Dermis blood vessel endothelial cell (primary cell): ENCODE measurements at places on chromosomes 5 and 9. TPM values are rescaled to one million over a fixed set of nuclear protein-coding genes. Genes with fewer than 3 reads are reported as not detected.

DNA sequence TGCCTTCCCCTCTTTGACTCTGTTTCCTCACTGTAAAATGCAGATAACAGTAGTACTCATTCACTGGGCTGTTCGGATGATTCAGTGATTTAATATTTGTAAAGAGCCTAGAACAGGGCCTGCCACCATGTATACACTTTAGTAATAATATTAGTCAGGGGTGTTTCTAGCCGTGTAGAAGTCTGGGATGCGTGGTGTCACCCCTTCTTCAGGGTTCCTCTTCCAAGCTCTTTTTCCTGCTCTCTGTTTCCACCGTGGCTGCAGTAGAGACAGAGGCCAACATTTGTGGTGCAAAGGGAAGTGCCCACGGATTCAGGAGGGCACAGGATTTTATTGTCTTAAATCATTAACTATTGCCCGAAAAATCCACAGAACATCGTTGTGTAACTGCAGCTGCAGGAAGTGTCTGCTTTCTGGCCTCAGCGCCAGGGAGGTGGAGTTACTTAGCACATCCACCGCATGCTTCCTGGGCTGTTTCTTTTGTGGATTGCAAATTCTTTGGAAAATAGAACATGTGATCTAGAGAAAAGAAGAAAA, 61.7 kb downstream of the TRIO start:
- peak; percentile 95 for DNase-seq

DNA sequence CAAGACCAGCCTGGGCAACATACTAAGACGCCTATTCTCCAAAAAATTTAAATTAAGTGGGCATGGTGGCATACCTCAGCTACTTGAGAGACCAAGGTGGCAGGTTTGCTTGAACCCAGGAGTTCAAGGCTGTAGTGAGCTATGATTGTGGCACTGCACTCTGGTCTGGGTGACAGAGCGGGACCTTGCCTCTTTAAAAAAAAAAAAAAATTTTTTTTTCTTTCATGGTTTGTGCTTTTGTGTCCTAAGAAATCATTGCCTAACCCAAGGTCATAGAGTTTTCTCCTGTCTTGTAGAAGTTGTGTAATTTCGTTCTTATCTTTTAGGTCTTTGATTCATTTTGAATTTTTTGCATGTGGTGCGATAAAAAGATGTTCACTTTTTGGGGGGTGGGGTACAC, 12.3 kb downstream of the GPBP1 start:
- DNase-seq = no peak

DNA sequence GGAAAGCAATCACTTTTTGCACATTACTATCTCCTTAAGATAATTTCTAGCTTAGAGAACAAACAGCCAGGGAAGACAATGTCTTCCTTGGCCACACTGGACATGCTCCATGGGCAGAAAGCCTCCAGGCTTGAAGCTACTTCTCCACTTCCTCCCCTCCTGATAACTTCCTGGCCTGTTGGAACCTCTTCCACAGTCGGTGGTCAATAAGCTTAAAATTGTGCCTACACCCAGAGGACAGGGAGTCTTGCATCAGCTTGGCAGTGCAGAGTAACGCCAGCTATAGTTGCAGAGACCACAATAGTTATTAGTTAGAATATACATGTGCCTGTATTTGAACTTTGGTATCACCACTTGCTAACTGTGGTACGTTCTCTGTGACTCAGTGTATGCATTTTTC, 58.1 kb upstream of the ABCA1 start:
- no peak for DNase-seq

- no peak for DNase-seq
These were observed 74.2 kb downstream of the WWC1 start for GRCh38 chr5:168365581-168366081.

DNA sequence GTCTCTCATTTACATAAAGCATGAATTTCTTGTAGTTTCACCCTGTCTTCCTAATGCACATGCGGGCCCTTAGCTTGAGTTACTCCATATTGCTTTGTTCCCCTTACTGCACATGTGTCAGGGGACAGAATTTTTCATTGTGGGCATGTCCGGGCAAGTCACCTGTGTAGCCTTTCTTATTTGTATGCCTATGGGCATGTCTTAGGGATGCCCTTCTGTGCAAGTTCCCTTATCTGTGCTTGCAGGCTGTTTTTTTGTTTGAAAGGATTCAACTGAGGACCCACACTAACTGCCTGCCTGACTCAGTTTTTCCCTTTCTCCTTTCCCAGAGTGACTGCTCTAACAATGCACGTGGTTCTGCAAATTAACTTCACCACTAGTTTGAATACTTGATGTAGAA, 161.7 kb downstream of the YTHDC2 start:
- no peak for DNase-seq

GRCh38 chr9:4997631-4998030, 12.6 kb downstream of the JAK2 start:
- no peak for DNase-seq

Gene ADAMTSL2
- total RNA-seq = under 0.01 and 0.17 TPM in 2 replicates

Gene PCDHGA11
- 6.8 and 10.6 TPM in 2 replicates for total RNA-seq

- peak; percentile 50 for DNase-seq
These were observed 367.1 kb upstream of the RIOK2 start for GRCh38 chr5:97550164-97550563.

DNA sequence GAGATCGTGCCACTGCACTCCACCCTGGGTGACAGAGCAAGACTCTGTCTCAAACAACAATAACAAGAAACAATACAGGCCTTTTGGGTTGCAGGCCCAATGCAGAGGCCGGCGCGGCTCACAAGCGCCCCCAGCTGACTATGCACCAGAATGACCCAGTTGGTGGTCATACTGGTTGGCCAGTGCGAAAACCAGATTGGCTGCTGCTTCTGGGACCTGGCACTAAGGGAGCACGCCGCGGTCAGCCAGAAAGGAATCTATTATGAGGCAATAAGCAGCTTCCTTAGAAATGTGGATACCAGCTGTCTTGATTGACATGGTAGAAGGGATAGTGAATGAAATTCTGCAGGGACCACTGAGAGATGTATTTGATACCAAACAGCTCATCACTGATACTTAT, 35.0 kb downstream of the RANBP17 start:
- DNase-seq = peak; percentile 56

- no peak for DNase-seq
These were observed 4.7 kb upstream of the COL27A1 start for GRCh38 chr9:114150608-114151007.

DNA sequence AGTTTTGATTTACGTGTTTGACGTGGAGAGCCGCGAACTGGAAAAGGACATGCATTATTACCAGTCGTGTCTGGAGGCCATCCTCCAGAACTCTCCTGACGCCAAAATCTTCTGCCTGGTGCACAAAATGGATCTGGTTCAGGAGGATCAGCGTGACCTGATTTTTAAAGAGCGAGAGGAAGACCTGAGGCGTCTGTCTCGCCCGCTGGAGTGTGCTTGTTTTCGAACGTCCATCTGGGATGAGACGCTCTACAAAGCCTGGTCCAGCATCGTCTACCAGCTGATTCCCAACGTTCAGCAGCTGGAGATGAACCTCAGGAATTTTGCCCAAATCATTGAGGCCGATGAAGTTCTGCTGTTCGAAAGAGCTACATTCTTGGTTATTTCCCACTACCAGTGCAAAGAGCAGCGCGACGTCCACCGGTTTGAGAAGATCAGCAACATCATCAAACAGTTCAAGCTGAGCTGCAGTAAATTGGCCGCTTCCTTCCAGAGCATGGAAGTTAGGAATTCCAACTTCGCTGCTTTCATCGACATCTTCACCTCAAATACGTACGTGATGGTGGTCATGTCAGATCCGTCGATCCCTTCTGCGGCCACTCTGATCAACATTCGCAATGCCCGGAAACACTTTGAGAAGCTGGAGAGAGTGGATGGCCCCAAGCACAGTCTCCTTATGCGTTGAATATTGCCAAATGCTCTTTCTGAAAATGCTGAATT, 850 bp downstream of the RRAGA start:
- peak; percentile 54 for DNase-seq

DNA sequence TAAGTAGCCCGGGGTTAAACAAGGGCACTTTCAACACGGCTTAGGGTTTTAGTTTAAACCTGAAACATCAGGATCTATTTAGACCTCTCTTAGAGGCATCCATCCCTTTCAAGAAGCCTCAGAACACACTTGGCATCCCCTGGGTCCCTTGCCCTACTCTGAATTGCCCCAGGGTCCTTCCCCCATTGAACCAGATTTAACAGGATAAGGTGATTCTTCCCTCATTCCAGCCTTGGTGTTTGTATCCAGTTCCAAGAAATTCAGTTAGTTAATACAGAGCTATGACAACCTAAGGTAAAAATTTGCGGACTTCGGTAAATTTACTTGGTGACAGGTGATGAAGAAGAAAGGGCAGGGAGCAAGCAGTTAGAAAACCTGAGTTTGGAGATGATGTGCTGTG, 35.8 kb upstream of the GLIS3 start:
- DNase-seq = no peak

Gene HAVCR2
- total RNA-seq = under 0.01 and 0.09 TPM in 2 replicates

DNA sequence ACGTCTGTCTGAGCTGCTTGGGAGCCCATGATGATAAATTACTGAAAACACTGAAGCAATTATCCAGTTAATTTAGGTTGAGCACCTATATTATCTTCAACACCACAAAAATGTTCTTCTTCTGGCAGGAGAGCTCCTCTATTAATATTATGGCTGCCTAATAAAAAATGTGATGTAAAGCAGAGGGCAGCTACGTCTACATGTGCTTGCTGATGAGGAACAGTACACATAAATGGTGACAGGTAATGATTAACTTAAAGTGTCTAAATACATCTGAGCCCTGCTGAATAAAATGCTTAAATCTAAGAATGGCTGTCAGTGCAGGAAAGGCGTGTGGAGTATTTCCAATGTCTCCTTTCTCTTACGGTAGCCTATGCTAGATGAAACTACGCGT, 131.3 kb upstream of the NR3C1 start:
- no peak for DNase-seq

DNA sequence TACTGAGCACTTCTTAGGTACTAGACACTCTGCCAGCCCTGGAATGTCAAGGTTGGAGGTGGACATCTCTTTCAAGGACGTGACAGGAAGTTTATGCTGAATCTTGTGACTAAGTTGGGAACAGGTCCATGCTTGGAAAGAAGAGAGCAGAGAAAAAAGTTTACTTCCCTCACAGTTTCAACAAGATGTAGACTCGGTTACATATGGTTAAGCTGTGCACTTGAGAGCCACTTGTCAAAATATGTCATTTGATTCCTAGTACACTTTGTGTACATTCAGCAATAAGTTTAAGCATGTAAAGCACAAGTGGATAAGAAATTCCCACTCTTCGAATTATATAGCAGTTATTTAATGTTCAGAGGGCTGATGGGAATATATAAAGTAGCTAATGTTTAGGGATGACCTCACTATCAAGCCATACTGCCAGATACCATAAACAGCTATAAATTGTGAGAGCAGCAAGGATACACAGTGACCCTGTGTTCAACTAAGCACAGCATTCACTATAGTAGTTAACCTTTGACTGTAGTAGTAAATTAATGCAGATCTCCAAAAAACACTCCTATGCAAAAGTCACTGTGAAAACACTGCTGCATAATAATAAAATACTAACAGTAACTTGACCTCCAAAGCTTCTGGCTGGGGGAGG, 1944.6 kb upstream of the WWC1 start:
- no peak for DNase-seq

GRCh38 chr5:65482736-65483545, 1.2 kb upstream of the ADAMTS6 start:
- peak; percentile 79 for DNase-seq

- DNase-seq = no peak
These were observed 53.5 kb upstream of the TAF11L2 start for GRCh38 chr5:17444496-17444895.

Gene FAM81B
- not detected in 2 replicates for total RNA-seq

DNA sequence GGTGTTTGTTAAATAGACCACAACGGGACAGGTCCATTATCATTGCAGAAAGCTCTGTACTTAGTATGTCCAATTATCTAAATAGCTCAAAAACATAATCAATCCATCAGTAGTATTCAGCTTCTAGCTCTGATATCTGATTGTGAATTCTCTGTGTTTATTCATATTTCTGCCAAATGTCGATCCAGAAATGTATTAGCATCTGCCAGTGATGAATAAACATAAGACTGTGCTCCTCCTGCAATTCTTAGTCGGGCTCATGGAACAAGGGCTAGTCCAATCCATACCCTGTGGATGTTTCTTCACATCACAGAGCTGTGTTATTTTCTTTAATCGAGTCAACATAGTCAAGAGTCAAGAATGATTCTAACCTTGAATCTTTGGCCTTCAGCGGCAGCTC, 1612.1 kb upstream of the WWC1 start:
- no peak for DNase-seq
